IMR-90 (cell line): ENCODE measurements at places on chromosomes 2 and 18.

- no peak for DNase-seq
These were observed 334.0 kb upstream of the FSIP2 start for GRCh38 chr2:185404578-185404977.

DNA sequence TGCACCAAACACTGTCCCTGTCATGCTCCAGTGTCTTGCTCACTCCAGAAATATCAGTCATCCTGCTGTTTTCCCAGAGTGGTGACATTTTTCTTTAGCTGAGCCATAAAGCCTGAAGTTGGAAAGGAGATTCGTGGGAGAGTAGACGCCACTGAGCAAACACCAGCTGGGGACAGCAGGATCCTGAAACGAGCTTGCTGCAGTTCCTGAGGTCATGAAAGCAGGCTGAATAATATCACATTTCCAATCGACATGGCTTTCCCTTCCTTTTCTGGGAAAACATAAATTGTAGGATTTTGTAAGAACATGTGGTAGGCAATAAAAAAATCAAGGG is 276.4 kb downstream of the CDCA7 start:
- peak; percentile 34 for DNase-seq

GRCh38 chr2:203664029-203664755 is 42.2 kb upstream of the CD28 start:
- DNase-seq: no peak

DNA sequence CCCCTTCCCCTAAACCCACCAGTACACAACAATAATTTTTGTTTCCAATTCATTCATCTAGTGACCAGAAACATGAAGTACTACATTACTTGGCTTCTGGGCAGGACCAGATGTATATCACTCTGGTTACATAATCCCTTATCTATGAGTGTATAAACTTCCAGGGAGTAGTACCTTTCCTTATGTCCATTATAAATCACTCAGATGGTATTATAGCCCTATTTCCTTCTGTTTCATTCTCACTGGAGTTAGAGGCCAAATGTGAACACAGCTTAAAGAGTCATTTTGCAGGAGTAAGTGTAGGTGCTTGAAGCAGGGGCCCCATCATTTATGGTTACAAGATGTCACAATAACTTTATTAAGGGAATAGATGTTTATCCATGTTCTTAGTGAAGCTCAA is 894.4 kb upstream of the NXPH2 start:
- DNase-seq: no peak

DNA sequence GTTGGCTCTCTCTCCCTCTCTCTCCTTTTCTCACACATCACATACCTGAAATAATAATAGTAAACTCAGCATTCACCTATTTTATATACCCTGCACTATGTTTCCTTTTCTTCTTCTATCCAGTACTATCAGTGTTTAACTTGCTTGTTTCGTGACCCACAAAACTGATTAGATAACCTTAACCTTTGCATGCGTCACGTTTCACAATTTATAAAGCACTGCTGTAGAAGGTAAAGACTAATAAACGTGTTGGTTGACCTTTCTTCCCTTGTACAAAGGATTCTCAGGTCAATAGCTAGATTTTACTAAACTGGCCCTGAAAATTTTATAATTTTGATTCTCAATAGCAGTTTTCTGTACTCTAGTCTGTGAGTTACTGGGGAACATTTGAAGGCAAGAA is 791.7 kb downstream of the DPP10 start:
- no peak for DNase-seq

- DNase-seq: no peak
These were observed 94.7 kb upstream of the CWC22 start for GRCh38 chr2:180101846-180102245.

- no peak for DNase-seq
These were observed 5.5 kb downstream of the RALB start for GRCh38 chr2:120258196-120258595.

- DNase-seq: no peak
These were observed 212.0 kb upstream of the NABP1 start for GRCh38 chr2:191465766-191466420.

GRCh38 chr2:84865181-84865783 is 15.6 kb downstream of the TRABD2A start:
- DNase-seq: peak; percentile 43

- no peak for DNase-seq
These were observed 19.7 kb downstream of the FIGN start for GRCh38 chr2:163716101-163716500.

- no peak for DNase-seq
These were observed 963 bp upstream of the MRPL44 start for GRCh38 chr2:223956300-223956699.

DNA sequence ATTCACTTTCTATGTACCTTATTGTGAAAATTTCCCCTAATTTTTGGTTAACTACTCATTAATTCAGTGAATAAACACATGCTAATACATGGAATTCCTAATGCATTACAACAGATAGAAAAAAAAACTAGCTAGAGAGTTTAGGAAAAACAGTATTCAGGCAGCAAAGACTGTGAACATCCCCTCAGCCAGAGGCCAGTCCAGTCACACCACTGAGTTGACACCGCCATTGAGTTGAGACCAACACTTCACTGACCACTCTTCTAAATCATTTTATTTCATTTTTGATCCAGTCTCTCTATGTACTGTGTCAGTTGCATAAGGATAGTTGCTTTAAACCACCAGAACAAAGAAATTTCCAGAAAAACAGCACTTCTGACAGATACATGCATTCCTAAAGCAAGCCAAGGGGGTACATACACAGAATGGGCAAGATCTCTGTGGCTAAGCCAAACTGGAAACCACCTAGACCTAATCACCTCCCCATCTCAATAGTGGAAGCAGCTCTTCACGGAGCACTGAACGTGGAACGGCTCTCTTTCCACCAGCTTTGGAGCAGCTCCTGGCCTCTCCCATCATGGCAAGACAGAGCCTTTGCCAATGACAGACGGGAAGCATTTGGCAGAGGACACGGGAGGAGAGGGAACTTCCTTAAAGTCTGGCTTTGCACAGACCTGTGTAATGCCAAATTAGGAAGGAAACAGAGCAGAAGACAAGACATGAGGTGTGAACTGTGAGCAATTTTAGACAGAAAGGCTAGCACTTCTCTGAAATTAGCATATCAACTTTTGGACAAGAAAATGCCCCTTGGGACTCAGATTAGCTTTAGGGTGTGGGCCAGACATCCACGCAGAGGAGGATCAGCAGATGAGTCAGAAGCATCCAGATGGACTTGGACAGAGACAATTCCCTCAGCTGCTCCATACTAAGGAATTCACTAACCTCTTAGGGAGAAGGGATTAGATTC is 36.4 kb downstream of the CACNB4 start:
- DNase-seq: peak; percentile 73

DNA sequence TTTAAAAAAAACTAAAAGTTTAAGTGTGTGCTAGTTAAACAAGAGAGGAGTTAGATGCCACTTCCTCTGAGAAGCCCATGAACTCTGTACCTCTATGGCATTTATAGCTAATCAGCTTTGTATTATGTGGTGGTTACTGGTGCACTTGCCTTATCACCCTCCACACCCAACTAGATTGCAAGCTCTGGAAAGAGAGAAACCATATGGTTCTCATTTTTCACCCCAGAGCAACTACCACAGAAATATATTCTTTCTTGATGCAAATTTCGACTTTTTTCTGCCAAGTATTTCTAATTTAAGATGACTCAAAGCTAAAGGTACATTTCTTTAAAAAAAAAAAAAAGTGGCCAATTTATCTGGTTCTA is 24.2 kb downstream of the RAPH1 start:
- DNase-seq: no peak

DNA sequence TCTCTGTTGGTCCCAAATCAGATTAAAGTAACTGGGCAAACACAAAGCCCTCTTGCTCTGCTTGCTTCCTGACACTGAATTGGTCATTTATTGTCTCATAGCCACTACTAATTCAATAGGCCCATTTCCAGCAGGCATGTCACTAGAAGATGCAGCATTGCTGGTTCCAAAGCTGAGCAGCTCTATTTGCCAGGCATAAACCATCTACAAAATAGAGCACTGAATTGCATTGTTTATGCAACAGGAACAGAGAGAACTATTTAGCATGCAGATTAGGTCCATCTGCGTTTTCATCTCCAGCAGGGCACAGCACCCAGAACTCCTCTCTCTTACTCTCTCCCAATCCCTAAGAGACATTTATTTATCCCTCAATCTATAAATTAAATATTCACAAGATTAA is 227.6 kb downstream of the SUCLG1 start:
- DNase-seq: no peak

DNA sequence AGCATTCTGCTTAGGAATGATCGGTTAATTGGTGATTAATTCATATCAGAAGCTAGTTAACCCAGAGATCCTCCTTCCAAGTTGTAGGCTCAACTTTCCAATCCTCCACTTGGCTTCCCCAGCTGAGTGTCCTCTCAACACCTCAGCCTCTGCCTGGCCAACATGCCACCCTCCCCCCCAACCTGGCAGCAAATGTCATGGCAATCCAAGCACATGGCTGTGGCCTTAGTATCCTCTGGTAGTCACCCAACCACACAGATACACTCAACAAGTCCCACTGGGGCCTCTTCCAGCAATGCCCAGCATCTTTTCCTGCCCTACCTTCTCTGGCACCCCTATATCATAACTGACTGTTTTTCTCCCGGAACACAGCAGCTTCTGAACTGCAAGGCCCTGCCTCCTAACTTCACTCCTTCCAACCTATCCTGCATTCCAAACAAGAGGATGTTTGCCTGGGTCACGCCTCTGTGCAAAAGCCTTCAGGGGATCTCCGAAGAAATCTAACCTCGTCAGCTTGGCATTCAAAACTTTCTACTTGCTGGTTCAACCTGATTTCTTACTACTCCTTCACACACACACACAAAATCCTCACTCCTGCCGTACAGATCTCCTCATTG is 195.0 kb downstream of the CYP26B1 start:
- no peak for DNase-seq

GRCh38 chr2:181224866-181225265 is 232.3 kb upstream of the ITGA4 start:
- DNase-seq: no peak

DNA sequence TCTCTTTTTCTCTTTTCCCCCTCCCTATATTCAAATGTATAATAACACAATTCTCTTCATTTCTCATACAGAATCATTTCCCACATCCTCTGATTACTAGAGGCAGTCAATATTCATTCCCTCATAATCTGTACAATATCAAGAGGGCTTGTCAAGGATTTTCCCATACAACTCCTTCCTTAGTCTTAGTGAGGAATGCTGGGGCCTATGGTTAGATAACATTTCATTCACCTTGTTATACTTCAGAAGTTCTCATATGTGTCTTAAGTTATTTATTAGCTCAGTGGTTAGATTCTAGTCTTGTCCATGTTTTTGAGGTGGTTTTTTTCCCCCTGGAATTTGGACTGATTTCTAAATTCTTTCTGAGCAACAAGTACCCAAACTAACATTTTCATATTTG is 289.5 kb downstream of the PDE11A start:
- DNase-seq: no peak

DNA sequence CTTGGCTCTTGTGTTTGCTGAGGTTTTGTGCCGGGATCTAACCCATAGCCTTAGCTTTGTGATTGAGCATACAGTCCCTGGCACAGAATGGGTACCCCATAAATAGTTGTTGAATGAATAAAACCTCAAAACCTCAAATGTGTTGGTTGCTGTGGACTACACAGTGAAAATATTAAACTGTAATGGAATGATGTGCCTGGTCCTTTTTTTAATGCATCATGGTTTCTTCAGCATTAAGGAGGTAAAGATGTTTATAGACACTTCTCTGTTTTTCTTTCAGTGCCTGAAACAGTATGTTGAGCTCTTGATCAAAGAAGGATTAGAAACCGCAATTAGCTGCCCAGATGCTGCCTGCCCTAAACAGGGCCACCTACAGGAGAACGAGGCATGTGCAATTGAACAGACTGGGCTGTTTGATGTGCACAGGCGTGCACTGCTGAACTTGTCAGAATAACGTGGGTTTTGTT is 97.0 kb downstream of the RNF144A start:
- no peak for DNase-seq

- no peak for DNase-seq
These were observed 1.2 kb upstream of the C2orf72 start for GRCh38 chr2:231036131-231036530.
